ENCODE measurements at places on chromosomes 7 and 10.

DNA sequence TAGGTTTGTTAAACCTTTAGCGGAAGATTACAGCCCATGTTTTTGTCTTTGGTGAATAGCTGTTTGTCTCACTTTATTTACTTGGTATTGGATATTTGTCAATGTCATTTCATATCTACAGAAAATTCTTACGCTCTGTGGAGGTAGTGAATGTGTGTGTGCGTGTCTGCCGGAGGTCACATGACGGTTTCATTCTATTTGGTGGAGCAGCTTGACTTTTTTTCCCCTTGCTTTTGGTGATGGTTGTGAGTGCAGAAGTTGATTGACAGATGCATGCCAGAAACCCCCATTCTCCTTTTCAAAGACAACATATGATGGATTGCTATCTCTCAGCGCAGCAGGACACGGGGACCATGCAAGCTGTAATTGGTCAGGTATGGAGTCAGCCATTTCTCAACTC lies at the start of gene POU6F2:
Gene POU6F2 (plus strand): TSS at position 225 of the 400 bp plus-strand sequence. CDS start 45 bp downstream, at position 270.
- DNase-seq = no peak

DNA sequence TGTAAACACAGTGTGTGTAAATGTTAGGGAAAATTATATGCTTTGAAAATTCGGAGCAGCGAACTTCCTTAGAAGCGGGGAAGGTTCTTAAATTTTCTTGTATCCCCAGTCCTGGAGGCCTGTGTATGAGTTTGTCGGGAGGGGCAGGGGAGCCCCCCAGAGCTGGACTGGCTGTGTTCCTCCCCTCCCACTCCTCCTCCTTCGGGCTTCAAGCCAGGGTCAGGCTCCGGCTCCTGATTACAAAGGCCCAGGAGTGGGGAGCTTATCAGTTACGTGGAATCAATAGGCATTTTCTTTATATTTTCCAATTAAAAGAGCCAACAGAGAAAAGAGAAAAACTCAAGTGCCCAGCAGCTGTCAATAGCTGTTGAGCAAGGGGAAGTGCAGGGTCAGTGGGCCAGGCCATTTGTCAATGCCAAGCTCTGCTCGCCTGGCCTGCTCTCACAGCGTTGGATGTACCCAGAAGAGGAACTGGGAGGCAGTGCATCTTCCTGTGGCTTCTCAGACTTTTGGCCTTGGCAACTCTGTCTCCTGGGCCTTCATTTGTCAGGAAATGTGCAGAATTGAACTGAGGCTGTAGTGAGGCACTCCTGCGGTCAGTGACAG lies 156.9 kb upstream of the PCBD1 start:
- no peak for DNase-seq

DNA sequence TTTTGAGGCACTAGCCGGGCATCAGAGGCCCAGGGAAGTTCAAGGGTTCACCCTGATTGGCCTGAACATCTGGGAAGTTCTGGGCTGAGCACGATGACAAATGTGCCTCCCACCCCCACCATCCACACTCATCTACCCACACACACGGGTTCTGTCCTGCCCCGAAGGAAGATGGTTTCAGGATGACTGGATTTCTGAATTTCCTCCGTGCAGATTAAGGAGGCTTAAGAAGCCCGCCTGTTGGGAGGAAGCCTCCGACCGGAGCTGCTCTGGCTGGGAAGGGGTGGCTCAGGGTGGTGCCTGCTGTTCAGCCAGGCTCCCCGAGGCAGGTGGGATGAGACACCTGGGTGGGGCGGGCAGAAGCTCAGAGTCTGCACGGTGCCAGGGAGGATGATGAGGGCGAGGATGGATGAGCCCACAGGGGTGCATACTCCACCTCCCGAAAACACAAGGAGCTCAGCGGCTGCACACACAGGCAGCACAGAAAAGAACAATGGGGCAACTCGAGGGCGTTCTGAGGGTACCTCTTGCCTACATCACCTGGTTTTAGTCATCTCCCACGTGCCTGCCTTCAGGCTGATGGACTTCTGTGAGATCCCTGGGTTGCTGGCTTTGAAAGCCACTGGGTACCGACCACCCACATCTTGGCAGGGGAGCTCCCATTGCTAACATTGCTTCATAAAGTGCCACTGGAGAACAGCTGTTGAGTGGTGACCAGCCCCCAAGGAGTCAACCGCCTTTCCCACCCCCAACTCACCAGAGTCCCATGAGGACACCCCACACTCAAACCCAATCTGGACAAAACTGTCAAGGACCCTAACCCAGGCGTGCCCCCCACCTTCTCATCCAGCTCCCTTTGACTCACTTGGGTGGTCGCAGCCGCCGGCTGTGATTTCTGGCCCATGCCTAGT lies 41.2 kb downstream of the CALML3 start:
- peak; percentile 94 for DNase-seq

DNA sequence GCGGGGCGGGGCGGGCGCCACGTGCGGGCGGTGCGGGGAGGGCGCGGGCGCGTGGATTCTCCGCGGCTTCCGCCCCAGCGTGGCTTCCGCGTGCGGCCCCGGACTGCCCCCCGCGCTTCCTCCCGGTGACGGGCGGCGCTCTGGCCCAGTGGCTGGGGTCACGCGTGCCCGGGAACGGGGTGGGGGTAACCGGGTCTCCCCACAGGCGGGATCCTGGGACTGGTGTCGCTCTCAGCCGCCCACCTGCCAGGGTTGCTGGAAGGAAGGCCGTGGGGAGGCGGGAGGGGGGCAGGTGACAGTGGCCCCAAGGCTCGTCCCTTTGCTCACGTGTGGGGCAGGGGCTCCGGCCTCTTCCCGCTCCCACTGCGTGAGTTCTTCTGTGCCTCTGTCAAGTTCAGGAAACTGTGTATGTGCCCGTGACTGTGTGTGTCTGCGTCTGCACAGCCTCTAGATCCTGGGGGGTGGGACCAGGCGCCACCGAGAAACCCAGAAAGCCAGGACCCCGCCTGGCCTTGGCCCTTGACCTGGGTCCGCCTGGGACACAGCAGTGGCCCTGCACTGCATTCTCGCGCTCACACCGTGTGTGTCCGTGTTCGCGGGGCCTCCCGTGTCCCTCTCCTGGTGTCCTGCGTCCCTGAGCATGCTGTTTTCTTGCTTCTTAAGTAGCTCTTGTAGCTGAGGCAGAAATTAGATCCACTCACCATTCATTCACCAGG lies 919 bp downstream of the MAFK start:
- DNase-seq = peak; percentile 43

- no peak for DNase-seq
Observed at GRCh38 chr7:149874644-149875028, 867 bp downstream of the ATP6V0E2 start.

GRCh38 chr7:24899161-24899560 lies 80.8 kb downstream of the OSBPL3 start:
- DNase-seq = no peak

GRCh38 chr7:54180796-54181195 lies 361.4 kb upstream of the VSTM2A start:
- no peak for DNase-seq

- no peak for DNase-seq
Observed at GRCh38 chr7:143850682-143851081, 51.3 kb downstream of the TCAF1 start.

DNA sequence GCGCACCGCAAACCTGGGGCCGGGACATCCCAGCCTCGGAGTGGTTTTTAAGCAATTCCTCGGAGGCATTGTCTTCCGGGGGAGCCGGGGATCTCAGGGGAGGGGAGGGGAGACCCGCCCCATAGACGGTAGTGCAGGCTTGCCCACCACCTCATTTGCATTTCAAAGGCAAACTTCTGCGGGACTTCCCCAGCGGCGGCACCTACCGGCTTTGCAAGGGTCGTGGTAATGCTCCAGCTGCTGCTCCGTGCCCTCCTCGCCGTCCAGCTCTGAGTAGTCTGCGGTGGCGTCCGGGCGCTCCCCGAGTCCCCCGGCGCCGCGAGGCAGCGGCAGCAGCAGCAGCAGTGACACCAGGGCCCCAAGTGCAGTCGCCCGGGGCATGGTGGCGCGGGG lies 425 bp downstream of the TLL2 start:
- DNase-seq = no peak

- DNase-seq = no peak
Observed at GRCh38 chr7:71278257-71278656, 146.3 kb downstream of the GALNT17 start.

DNA sequence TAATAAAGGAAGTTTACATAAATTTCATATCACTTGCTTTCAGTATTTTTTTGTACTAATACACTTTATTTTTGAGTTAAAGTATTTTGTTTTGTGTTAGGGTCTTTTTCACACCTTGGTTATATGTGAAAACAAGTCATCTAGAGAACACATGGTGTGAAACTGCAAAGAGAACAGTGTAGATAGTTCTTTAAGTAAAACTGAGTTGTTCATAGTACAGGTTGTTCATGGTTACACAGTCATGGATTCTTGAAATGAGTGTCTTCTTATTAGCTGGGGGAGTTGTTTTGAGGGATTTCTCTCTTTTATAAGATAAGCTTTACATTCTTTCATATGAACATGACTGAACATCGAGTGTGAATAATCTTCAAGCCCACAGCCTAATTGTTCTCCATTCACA lies 244.2 kb downstream of the THSD7A start:
- no peak for DNase-seq

DNA sequence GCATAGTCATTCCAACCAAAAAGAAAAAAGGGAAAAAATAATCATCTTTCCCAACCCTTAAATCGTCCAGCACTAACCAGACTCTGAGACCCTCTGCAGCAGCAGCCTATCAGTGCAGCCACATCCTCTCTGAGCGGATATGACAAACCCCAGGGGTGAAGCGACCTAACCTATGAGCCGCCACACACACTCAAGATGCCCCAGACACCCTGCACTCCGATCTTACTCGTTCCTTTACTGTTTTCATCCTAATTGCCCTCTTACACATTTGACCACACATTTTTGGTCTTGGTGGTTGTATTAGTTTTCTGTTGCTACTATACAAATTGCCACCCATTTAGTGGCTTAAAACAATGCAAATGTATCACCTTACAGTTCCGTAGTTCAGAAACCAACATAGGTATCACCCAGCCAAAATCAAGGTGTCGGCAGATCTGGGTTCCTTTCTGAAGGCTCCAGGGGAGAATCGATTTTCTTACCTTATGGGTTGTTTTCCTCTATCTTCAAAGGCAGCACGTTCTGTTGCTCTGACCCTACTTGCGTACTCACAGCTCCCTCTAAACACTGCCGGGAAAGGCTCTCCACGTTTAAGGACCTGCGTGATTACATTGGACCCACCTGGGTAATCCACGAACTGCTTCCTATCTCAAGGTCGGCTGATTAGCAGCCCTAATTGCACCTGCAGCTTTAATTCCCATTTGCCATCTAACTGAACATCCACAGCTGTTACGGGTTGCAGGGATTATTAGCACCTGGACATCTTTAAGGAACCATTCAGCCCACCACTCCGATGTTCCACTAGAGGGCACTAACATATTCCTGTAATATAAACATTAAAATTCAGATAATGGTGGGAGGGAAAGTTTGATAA lies 37.3 kb upstream of the PRSS1 start:
- peak; percentile 18 for DNase-seq

- peak; percentile 70 for DNase-seq
Observed at GRCh38 chr7:107934991-107935770, 44.2 kb downstream of the DLD start.

DNA sequence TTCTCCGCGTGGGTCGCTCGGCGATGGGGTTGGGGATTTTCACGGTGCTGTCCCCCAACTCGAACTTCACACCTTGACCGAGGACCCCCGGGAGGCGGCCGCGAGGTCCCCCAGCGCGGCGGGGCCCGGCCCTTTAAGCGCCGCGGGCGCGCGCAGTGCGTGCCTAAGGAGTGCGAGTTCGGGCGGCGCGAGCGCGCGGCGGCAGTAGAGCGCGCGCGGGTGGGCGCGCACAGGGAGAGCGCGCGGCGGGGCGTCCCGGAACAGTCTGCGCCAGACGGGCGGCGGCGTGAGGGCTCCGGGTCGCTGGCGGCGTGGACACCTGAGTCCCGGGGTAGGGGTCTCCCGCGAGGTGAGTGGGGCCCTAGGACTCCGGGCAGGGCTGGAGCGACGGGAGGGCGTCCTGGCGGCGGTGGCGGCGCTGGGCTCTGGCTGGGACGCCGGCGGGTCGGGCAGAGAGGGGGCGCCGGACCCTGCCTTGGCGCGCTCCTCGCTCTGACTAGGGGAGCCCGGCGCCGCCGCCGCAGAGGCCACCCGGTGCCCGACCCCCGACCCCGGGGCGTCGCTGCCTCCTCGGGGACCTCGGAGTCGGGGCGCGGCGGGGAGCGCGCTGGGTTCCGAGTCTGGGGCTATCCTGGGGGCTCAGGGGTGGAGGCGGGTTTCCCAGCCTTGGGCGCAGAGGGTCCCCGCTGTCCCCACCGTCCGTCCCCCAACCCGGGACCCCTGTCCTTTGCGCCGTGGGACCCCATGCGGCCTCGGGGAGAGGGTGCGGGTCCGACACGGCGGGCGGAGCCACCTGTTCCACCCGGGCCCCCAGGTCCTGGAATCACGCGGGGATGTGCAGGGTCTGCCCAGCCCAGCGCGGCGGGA lies at the start of gene PROSER2:
Gene PROSER2 (plus strand): TSS at position 235 of the 867 bp plus-strand sequence. CDS start 28,722 bp downstream, outside the sequence.
- peak; percentile 63 for DNase-seq

DNA sequence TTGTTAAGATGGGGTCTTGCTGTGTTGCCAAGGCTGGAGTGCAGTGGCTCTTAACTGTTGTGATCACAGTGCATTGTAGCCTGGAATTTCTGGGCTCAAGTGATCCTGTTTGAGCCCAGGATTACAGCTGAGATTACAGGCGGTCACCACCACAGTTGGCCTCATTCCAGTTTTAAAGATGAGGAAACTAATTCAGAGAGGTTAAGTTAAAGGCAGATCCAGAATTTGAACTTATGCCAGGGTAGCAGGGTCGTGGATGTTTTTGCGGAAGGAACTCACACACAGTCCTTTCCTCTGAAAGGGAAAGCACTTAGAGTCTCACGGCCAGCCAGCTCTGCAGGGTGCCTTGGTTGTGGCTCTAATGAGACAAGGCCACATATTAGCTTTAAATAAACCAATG lies 84.7 kb downstream of the MMRN2 start:
- DNase-seq = no peak

DNA sequence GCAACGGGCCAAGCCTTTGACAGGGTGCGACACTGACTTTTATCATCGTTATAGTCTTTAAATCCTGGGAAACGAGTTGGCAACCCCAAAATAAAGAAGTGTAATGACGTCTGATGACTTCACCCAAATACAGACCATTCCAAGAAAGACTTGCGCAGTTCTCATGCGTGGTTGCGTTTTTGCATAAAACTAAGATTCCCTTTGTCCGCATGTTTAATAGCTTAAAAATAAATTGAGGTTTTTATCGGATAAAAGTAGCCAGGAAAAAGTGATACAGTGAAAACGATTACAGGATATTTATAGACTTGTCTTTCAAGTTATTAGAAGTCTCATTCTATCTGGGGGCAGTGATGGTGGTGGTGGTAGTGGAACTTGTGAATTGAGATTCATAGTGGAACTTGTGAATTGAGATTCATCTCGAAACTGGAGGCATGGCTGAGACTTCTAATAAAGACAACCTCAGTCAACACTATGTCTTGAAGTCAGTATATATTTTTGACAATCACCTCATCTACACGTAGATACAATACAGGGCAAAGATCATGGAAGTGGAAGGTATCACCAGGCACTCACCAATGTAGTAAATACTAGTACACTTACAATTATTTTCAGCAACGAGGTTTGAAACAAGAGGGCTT lies 1.2 kb upstream of the NAMPT start:
- no peak for DNase-seq

DNA sequence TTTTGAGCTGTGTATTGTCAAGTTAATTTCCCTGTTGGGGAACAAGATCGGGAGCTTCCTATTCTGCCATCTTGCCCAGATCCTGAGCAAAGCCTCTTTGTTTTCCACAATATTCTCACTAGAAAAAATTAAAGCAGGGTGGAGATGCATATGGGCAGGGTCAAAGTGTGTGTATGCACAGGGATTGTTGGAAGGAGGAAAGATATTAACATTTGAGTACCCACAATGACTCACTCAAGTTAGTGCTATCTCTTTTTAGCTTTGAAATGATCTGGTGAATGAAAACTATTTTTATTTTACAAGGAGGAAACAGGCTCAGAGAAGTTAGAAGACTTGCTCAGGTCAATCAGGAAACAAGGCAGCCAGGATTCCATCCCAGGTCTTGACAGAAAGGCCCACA lies 6.7 kb upstream of the BTBD16 start:
- peak; percentile 40 for DNase-seq
